ENCODE measurements at places on chromosomes 7 and 10.

GRCh38 chr7:146722986-146723385, 606.4 kb downstream of the CNTNAP2 start:
- no peak for DNase-seq

DNA sequence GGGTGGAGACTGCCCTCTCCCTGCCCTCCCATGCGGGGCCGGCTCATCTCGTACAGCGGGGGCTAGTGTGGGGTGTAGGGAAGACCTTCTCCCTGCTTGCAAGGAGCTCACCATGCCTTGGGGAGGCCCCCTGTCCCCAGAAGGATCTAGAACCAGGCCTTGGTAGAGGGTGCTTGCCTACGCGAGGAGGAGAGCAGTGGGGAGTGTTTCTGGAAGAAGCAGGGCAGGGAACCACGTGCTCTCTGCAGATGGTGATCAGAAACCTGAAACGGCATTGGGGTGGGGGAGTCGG, 2.7 kb downstream of the MAFK start:
- DNase-seq: no peak

GRCh38 chr10:73289958-73290357, 37.5 kb upstream of the MRPS16 start:
- no peak for DNase-seq

GRCh38 chr7:37826825-37827224, 21.6 kb upstream of the NME8 start:
- no peak for DNase-seq

- DNase-seq: no peak
Observed at GRCh38 chr7:121302214-121302745, 26.5 kb upstream of the WNT16 start.

DNA sequence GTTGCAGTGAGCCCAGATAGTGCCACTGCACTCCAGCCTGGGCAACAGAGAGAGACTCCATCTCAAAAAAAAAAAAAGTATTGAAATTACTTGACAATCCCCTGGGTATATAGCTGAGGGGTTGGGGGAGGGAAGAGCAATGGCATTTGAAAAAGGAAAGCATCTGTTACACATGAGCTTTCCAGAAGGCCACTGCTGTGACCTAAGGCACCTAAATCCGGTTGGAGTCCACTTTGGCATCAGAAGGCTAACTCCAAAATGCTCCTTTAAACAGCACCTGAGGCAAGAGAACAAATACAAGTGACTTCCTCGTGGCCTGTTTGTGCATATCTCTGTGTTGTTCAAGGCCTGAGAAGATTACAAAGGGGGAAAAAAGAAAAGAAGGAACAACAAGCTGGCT, 74.8 kb upstream of the PALS2 start:
- DNase-seq: no peak

- no peak for DNase-seq
Observed at GRCh38 chr7:37974711-37975110, 54.3 kb downstream of the EPDR1 start.

GRCh38 chr7:16205466-16205865, 215.9 kb downstream of the CRPPA start:
- DNase-seq: no peak

DNA sequence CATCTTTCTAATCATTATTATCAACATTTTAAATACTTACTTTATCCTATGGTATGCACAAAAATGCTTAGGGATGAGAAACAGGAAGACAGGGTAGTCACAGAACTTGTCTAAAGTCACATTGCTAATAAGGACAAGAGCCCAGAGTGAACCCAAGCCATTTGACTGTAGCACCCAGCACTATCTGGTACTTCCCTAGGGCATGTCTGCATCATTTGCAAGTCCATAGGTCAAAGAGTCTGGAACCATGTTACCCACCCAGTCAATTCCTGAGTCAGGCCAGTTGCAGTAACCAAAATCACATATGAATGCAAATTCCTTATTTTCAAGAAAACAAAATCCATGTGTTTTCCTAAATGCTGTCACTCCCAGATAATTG, 19.1 kb downstream of the ASAH2 start:
- no peak for DNase-seq

DNA sequence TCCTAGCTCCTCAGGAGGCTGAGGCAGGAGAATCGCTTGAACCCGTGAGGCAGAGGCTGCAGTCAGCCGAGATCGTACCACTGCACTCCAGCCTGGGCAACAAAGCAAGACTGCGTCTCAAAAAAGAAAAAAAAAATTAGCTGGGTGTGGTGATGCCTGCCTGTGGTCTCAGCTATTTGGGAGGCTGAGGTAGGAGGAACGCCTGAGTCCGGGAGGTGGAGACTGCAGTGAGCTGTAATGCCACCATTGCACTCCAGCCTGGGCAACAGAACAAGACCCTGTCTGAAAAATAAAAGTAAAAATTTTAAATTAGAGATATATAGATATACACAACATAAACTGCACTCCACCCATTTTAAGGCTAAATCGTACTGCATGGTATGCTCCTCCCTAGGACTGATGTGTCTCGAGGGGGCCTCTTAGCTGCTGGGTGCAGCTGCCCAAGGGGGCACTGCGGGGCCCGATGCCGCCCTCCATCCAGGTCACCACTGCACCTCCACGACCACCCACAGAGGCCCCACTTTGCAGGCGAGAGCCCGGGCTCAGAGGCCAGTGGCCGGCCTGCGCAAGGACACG, 40.9 kb upstream of the FOXK1 start:
- DNase-seq: no peak

- no peak for DNase-seq
Observed at GRCh38 chr7:85221796-85222195, 34.9 kb upstream of the SEMA3D start.

GRCh38 chr10:43648095-43648397, 635 bp downstream of the ZNF32 start:
- no peak for DNase-seq

- no peak for DNase-seq
Observed at GRCh38 chr7:16817536-16817935, 12.7 kb upstream of the AGR2 start.

- no peak for DNase-seq
Observed at GRCh38 chr10:31864834-31865518, 63.7 kb downstream of the ARHGAP12 start.

DNA sequence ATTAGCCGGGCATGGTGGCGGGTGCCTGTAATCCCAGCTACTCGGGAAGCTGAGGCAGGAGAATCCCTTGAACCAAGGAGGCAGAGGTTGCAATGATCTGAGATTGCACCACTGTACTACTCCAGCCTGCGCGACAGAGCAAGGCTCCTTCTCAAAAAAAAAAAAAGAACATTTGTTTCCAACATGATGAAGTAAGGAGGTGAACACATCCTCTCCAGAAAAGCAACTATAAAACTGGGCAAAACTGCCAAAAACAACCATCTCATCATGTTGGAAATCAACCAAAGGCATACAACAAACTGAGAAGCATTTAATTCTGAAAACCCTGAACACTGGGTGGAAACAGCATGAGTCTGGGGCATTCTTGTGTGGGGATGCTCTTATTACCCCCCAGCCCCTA, 14.3 kb downstream of the PRTFDC1 start:
- no peak for DNase-seq

GRCh38 chr7:38086857-38087256, 91.2 kb upstream of the STARD3NL start:
- DNase-seq: no peak

- DNase-seq: no peak
Observed at GRCh38 chr7:1526271-1526754, 4.2 kb upstream of the MAFK start.

DNA sequence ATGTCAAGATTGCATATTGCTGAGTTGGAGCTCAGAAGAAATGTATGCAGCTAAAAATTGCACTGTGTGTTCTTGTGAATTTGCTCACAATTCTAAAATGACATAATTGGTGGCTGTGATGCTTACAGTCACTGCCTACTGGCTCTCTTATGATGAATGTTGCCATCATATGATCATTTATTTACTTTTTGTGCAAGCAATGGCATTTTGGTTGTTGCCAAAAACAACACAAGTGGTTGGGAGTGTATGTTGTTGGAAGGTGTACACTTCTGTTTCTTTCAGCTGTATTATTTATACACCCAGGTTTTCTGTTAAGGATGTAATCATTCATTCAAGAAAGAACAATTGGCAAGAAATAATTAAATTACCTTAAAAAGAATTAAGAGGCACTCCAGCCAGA, 28.9 kb downstream of the PON1 start:
- DNase-seq: no peak

DNA sequence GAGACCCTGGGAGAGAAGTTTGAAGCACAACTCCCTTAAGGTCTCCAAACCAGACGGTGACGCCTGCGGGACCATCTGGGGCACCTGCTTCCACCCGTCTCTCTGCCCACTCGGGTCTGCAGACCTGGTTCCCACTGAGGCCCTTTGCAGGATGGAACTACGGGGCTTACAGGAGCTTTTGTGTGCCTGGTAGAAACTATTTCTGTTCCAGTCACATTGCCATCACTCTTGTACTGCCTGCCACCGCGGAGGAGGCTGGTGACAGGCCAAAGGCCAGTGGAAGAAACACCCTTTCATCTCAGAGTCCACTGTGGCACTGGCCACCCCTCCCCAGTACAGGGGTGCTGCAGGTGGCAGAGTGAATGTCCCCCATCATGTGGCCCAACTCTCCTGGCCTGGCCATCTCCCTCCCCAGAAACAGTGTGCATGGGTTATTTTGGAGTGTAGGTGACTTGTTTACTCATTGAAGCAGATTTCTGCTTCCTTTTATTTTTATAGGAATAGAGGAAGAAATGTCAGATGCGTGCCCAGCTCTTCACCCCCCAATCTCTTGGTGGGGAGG, 10.8 kb downstream of the SERPINE1 start:
- no peak for DNase-seq

- no peak for DNase-seq
Observed at GRCh38 chr10:46234431-46235060, 52.3 kb upstream of the ANTXRL start.

DNA sequence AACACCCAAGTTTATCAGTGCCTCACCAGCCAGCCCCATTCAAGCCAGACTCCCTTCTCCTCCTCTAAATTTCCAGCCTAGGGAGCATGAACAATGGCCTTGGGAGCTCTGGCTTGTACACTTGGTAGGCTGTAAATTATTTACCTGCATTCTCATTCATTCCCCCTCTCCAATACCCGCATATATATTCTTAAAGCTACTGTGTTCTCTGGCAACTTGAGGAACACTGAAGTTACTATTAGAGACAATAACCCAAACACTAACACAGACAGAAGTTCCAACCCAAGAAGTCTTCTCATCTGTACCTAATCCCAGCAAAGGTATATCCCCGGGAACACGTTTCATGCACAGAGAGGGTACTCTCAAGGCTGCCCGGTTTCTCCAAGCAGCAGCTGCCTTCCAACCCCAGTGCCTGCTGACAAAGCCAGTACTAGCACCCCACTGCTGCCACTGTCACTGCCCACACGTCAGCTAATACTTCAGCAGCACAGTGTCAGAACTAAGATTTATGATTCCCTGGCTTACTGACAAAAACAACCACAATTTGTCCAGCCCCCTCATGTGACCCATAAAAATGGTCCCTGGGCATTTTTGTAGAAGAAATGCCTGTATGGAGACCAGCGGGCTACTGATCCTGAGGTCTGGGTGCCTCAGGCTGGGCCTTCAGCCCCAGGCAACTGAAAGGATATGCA, 3.1 kb downstream of the WDR91 start:
- no peak for DNase-seq

- no peak for DNase-seq
Observed at GRCh38 chr10:130863044-130863443, 448.5 kb downstream of the TCERG1L start.

GRCh38 chr10:12279281-12279680, 70.1 kb upstream of the CAMK1D start:
- no peak for DNase-seq

GRCh38 chr7:117229350-117229749, 93.5 kb downstream of the WNT2 start:
- DNase-seq: no peak

DNA sequence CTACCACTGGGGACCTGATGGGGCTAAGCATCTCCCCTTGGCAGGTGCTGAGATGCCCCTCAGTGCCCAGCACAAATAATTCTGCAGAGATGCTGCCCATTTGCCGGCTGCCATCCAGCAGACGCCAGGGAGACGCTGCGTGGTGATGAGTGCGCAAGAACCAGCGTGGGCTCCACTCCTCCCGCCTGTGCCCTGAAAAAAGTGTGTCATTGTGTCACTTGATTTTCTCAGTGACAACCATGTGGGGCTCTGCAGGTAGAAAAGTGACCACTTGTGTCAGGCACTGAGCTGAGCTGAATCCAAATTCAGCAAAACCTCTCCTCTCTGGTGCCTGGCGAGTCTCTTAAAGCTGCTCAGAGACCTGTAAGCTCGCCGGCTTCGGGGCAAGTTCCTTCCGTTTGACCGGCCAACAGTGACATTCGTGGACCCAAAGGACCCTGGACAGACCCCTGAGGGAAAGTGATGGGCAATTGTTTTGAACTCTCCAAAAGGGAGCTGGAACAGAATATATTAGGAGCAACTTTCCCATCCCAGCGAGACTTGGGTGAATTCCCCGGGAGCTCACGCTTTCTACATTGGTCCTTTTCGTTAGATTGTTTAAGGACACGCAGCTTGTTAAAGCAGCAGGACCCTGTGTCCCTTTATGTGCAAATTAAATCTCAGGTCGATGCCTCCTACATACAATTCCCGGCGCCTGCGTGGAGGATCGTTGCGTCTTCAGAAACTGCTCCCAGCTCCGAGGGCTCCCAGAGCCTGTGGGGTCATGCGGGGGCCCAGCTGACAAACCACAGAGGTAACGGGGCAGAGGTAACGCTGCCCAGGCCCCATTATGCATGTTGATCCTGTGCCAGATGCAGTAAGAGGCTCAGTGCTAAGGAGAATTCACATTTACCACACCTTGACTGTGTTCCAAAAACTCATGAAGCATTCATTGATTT, 332.7 kb downstream of the ADARB2 start:
- DNase-seq: no peak

DNA sequence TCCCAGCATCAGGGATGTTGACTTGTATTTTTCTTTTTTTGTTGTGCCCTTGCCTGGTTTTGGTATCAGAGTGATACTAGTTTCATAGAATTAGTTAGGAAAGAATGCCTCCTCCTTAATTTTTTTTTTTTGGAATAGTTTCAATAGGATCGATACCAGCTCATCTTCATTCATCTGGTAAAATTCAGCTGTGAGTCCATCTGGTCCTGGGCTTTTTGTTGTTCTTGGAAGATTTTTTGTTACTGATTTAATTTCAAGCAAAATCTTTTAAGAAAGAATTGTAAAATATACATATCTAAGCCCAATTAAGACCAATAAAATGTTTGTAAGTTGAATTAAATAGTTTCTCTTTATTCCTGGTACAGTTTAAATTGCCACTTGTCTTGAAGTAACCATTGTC, 1159.5 kb downstream of the CNTNAP2 start:
- no peak for DNase-seq

GRCh38 chr10:99850021-99850766, 67.8 kb downstream of the ABCC2 start:
- DNase-seq: no peak

- DNase-seq: no peak
Observed at GRCh38 chr10:57846307-57847065, 421.2 kb downstream of the IPMK start.

DNA sequence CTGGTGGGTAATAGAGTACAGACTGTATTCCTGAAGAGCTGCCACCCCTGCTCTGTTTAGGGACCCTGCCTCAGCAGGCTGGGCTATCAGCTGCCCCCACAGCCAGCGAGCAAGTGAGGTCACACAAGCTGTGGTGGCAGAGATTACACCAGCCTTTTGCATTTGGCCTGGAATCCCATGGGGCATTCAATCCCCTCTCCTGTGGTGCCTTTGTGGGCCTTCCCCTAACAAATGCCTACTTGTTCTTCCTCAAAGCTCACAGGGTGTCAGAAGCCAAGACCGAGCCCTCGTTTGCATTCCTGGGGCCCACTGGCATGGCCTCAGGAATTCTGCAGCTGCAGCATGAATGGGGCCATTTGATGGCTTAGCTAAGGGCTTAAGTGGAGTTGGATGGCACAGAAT, 212.7 kb upstream of the PHYHIPL start:
- DNase-seq: no peak

- DNase-seq: no peak
Observed at GRCh38 chr10:5254488-5254887, 57.9 kb downstream of the AKR1C4 start.
